ENCODE measurements at places on chromosomes 6 and 20.

DNA sequence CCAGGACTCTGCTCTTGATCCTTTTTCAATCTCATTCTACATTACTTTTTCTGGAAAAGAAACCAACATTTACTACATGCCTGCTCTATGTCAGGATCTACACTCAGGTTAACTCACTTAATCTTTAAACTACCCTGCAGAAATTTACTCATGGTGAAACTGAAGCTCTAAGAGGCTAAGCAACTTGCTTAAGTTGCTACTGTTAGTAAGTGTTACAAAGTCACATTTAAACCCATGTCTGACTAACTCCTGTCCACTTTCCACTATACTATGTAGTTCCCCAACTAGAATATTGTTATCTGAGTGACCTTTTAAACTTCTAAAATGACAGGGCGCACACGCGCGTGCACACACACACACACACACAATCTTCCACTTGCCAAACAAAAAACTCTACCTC lies 5.0 kb downstream of the CEP162 start:
- DNase-seq, result no peak

DNA sequence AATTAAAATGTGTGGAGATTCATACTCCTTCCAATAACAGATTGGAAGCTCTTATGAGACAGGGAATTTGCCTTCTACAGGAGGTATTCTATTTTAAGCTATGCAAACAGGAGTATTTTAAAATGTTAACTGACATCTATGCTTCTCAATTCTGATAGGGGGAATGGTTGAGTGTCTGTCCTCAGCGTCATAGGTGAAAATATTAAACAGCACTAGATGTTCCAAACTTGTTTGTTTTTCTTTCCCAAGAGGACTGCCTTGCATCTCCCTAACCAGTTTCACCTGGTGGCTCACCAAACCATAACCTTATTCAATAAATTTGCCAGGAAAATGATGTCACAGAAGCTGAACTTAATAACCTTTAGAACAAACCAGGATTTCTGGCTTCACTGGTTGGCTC lies 24.6 kb upstream of the ARG1 start:
- DNase-seq, result no peak

DNA sequence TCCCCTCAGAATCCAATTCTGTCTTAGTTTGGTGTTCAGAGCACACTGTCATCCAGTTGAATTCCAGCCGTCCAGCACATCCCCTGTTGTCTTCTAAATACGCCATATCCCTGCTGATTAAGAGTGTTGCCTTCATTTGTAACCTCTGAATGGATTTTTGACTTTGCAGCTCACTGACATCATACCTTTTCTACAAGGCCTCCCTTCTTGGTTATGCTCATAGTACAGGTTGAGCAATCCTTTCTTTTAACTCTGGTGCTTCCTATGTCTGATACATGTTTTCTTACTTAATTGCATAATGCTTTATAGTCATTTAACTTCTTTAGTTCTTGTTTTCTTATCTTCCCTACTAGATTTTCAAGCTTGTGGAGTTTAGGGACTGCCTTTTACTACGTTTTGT lies 36.4 kb downstream of the XRN2 start:
- no peak for DNase-seq

DNA sequence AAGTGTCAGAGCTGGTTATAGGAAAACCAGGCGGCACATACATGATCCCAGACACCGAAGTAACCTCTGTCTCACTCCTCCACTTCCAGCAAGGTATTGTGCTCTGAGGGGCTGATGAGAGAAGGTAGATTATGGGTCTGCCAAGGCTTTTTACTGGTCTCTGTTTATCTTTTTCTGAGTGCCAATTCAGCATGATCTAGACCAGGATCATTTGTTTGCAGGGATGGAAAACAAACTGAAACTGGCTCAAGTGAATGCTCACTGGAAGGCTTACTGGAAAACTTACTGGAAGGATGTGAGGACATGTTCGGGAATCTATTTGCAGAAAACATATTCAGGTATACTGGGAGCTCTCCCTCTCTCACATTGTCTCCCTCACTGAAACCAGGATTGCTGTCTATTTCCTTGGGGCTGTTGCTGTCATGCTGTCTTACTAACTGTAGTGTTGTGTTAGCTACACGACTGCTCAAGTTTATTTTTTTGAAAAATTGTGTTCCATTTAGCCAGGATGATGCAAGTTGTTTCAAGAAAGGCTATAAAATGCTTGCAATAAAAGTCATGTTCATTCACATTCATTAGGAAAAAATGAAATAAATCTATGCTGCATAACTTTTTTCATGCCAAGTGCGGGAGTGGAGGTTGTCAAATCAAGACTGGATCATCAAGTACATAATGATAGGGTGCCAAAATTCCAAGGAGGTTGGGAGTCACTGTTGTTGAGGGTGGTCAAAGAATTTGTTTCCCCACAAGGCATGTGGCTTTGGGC lies 37.0 kb downstream of the KLHL31 start:
- no peak for DNase-seq

GRCh38 chr6:142805042-142805441 lies 139.9 kb downstream of the HIVEP2 start:
- DNase-seq, result no peak

GRCh38 chr6:124577734-124578281 lies 384.4 kb upstream of the RNF217 start:
- DNase-seq, result no peak

DNA sequence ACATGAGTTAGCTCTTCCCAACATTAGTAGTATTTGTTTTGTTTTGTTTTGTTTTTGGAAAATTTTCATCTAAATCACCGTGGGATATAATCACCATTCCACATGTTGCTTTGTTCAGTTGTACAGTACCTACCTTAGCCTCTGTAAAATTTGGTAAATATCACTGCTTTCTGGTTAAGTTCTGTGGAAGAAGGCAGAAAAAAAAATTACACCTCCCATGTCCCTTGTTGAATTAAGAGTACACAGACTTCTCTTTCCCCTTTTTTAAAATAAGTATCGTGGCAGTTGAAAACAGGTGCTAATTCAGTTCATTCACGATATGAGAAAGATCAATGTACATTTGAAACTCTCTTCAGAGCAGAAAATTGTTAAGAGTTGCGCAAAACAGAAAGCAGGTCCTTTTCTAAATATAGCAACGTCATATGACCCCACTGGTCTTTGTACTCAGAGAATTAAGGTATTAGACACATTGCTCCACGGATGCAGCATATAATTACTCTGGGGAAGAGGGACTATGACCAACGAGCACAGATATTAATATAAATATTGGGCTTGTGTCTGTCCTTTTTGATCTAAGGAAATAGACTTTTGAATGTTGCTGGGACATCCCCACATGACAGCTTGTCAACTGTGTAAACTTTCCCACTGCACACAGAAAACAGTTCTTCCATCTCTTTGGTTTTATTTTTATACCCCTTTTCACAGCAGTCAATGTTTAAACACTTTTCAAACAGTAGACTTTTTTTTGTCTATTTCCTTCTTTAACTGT lies 58.6 kb upstream of the ZNF217 start:
- DNase-seq, result no peak

GRCh38 chr6:83047065-83047754 lies 18.4 kb downstream of the UBE3D start:
- no peak for DNase-seq

- DNase-seq, result no peak
These were observed 23.7 kb upstream of the FUCA2 start for GRCh38 chr6:143535189-143535614.

DNA sequence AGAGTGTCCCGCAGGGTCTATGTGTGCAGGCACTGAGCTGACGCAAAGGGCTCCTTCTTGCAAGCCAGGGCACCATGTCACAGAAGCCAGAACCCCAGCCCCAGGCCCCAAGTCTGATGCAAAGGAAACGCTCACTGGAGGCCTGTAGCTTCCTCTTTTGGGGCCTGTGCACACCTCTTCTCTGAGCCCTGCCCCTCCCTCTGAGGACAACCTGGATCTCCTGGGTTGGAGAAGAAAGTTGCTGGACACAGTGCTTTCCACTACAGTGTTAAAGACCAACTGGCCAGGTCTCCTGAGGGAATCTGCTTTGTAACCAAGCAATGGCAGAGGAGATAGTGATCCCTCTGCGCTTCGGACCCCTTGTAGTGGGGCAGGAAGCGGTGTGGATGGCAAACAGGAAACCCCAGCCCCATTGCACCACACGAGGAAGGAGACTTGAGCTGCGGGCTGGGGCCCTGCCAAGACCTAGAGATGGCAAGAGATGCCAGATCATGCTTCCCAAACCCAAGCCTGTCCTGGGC lies 90.0 kb downstream of the PRND start:
- peak; percentile 50 for DNase-seq

DNA sequence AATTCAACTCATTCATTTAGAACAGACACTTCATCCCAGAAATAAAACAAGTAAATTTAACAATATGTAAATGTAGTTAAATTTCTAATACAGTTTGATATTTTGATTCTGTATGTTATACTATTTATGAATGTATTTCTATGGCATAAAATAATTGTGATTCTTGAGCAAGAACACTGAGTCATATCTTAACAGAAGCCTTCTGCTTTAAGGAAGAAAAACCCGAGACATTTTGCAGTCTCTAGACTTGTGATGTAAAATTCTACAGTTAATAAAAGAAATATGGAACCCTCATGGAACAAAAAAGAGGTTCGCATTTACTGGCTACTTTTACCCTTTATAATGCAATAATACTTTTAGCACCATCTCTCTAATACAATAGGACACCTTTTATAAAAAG lies 47.9 kb upstream of the SCML4 start:
- DNase-seq, result no peak

DNA sequence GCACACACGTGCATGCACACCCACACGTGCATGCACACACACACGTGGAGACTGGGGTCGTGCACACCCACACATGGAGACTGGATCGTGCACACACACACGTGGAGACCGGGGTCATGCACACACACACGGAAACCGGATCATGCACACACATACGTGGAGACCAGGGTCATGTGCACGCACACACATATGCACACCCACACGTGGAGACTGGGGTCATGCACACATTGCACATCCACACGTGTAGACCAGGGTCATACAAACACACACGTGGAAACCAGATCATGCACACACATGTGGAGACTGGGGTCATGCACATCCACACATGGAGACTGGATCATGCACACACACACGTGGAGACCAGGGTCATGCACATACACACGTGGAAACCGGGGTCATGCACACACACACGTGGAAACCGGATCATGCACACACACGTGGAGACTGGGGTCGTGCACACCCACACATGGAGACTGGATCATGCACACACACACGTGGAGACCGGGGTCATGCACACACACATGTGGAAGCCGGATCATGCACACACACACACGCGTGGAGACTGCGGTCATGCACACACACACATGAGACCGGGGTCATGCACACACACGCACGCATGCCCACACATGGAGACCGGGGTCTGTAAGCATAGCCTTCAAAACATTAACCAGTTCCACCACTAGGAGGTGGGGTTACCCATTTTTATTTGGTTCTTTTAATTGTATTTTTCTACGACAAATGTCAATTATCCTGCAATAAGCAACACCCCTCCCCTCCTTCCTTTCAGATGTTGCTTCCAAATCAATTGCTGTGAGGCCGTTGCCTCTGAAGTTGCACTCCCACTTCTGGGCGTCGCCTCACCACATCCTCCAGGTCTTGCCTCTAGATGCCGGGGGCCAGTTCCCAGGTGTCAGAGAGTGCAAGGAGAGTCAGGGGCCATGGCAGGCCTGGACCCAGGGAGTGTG lies 95.8 kb downstream of the TMEM242 start:
- no peak for DNase-seq

GRCh38 chr6:39416026-39416425 lies 93.5 kb upstream of the KCNK16 start:
- no peak for DNase-seq

DNA sequence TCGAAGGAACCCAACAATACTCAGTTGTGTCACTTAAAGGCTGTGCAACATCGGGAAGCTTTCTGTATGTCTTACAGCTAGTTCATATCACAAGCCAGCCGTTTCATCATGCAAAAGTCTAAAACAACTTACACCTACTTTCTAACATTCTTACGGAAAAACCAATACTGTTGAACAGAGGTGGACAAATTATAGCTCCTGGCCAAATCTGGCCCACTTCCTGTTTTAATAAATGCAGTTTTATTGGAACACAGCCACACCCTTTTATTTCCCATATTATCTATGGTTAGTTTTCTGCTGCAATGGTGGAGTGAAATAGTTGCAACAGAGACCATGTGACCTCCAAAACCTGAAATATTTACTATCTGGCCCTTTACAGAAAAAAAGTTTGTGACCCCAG lies 46.6 kb downstream of the MYB start:
- DNase-seq, result no peak

DNA sequence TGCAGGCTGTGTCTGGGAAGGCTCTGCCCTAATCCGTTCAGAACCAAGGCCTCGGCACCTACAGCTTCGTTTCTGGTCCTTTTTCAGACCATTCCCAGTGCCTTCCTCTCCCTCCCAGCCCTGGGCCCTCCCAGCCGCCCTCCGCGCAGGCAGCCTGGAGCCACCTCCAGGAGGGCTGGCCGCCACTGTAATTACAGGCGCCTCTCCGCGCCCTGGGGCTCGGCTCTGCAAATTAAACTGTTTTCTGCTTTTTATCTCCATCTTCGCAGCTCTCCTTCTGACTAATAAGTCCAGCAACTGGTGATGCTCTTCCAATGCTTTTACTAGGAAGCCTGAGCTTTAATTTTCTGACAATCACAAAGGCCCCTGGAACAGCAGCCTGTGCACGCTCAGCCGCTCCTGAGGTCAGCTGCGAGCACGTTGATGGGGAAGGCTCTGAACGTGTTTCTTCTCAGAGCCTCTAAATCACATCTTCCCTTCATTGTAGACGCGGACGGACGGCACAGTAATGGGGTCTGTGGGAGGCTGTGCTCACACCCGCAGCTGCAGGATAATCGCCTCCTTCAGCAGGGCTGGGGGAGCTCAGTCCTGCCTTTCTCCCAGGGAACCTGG lies 194.6 kb downstream of the DLL1 start:
- DNase-seq, result no peak

DNA sequence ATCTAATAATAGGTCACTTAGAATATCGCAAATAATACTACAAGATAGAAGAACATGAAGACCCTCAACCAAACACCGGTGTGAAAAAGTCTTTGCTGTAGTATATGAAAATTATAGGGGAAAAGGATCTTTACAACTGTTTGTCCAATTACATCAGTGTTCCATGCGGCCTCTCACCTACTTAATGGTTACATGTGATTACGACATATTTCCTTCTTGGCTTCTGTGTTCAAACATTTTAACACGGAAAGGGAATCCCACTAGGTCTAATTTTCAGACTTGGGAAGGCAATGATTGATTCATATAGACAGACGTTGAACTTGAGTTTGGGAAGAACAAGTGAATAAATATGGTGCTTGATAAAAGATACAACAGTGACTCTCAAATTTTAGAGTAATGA lies 273.4 kb downstream of the KIF16B start:
- no peak for DNase-seq

- DNase-seq, result no peak
These were observed 6.1 kb upstream of the C6orf58 start for GRCh38 chr6:127570739-127571389.

DNA sequence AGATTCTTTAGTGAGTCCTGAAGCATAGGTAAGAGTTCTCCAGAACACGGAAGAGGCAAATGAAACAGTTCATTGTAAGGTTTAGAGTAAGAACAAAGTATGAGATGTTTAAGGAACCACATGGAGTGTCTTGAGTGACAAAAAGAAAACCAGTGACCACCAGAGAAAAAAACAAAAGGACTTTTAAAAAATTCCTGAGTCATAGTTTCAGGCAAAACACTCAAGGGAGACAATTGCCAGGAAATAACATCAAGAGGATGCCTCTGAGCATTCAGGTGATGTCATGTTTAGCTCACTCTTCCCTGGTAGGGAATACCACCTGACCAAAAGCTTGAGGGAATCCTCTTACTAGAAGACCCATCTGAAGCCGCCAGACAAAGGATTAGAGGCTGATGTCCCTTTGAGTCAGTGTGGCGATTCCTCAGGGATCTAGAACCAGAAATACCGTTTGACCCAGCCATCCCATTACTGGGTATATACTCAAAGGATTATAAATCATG lies 110.3 kb downstream of the COL19A1 start:
- DNase-seq, result no peak
